ENCODE measurements at places on chromosomes 11 and 22.

GRCh38 chr11:29214833-29215232 lies 802.0 kb downstream of the KCNA4 start:
- DNase-seq: no peak

DNA sequence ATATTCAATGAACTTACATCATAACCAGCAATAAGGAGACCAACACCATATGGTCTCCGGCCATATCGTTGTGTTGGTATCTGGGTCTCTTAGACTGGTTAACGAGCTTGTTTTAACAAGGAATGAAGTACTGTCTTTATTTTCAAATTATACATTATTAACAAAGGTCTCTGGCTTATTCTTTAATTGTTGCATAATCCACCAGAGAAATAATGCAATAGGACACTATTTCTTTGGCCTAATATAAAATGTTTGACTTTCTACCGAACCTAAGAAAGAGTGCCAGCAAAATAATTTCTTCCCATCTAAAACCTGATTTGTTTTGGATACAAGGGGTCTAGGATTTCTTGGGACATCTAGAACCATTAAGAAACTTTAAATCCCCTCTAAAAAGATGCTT lies 6.4 kb downstream of the PSMA1 start:
- no peak for DNase-seq

DNA sequence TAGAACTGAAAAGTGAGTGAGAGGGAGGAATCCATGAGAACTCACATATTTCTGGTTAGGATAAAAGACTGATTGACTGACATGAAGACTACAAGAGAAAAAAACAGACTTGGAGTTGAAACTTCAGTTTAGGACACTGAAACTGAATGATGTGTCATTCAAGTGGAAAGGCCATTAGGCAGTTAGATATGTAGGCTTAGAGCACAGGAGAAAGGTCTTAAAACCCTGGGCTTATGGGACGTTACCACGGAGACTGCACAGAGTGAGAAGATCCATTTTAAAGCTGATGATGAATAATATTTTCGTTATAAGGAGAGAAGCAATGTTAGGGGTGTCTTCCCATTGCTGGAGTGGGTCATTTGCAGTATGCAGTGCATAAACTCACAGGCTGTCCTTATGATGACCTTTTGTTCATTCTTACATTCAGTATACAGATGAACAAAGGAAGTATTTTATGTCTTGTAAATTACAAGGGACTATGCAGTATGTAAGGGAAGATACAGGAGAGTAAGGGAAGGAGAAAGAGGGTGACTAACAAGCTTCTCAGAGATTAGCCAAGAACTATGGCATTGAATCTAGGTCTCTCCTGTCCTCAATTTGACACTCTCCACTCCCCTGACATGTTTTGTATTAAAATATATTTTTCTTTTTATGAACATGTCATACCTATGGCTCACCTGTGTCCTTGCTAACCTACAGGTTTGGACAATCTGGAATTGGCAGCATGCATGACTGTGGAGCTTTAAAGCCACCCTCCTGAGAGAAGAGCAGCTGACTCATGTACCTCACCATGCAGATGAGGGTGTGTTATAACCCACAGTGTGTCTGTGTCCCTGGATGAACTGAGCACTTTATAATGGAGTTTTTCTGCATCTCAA lies 63.7 kb downstream of the MAML2 start:
- peak; percentile 57 for DNase-seq

DNA sequence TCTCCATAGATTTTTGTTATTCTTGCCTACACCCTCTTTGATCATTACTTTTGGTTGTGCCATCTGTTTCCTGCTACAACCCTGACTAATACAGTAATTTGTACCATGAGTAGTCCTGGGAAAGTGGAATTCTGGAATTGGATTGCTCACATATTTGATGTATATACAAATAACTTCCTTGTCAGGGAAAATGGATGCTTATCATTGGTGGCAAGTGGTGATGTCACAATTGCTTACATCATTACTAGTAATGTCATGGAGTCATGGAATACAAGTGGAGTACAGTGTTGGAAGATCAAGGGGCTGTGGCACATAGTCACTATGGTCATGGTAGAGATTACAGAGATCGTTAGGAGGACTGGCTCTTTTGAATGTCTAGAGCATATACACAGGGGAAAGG lies 24.4 kb downstream of the AASDHPPT start:
- DNase-seq: no peak

GRCh38 chr11:110829873-110830272 lies 117.6 kb upstream of the ARHGAP20 start:
- DNase-seq: no peak

GRCh38 chr22:26956371-26956770 lies 299.0 kb downstream of the MIAT start:
- no peak for DNase-seq

GRCh38 chr22:42949159-42949558 lies 65.8 kb downstream of the PACSIN2 start:
- DNase-seq: no peak

DNA sequence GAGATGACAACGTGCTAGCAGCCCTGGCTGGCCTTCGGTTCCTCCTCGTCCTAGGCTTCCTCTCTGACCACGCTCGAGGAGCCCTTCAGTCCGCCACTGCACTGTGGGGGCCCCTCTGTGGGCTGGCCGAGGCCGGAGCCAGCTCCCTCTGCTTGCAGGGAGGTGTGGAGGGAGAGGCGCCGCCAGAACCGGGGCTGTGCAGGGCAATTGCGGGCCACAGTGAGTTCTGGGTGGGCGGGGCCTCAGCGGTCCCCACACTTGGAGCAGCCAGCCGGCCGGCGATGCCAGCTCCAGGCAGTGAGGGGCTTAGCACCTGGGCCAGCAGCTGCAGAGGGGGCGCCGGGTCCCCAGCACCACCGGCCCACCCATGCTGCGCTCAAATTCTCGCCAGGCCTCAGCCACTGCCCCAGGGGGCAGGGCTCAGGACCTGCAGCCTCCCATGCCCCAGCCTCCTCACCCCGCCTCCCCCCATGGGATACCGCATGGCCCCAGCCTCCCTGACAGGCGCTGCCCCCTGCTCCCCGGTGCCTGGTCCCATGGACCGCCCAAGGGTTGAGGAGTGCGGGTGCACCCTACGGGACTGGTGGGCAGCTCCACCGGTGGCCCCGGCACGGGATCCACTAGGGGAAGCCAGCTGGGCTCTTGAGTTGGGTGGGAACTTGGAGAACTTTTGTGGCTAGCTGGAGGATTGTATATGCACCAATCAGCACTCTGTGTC lies 399.4 kb downstream of the LUZP2 start:
- no peak for DNase-seq

GRCh38 chr22:42939941-42940653 lies 74.9 kb downstream of the PACSIN2 start:
- peak; percentile 90 for DNase-seq

GRCh38 chr11:9222654-9223053 lies 42.5 kb downstream of the DENND5A start:
- no peak for DNase-seq

DNA sequence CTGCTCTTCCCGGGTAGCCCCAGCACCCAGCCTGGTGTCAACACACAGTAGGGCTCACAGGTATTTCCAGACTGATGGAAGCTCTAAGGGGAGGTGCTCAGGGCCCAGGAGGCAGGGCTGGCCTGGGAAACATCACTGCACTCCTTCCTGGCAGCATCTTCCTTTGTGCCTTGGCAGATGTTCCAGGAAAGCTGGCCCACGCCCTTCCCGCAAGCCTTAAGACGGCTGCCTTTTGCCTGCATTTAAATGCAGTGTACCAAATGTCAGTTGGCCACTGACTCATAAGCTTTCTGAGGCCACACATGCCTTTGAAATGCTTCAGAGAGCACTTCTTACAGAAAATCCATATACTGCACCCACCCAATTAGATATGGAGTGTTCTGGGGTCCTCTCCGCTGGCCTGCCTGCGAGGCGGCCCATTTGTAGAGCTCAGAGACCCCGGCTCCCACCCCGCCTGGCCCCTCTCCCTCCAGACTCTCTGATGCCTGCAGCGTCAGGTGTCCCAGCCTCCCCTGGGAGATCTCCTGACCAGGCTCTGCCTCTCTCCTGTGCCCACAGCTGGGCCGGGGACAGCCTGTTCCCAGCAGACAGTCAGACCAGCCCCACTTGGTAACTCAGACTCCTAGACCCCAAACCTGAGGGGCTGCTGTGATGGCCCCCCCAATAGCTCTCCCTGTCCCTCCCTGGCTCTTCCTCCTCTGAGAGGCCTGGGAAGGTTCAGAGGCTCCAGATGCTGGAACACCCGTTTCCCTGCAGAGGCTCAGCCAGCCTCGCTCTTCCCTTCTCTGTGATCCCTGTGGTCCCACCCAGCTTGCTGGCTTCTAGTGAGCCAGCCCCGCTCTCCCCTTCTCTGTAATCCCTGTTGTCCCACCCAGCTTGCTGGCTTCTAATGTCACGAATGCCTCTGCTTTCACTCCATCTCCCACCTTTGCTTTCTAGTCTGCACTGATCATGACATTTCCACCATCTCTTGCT lies 47.6 kb upstream of the THY1 start:
- DNase-seq: no peak

DNA sequence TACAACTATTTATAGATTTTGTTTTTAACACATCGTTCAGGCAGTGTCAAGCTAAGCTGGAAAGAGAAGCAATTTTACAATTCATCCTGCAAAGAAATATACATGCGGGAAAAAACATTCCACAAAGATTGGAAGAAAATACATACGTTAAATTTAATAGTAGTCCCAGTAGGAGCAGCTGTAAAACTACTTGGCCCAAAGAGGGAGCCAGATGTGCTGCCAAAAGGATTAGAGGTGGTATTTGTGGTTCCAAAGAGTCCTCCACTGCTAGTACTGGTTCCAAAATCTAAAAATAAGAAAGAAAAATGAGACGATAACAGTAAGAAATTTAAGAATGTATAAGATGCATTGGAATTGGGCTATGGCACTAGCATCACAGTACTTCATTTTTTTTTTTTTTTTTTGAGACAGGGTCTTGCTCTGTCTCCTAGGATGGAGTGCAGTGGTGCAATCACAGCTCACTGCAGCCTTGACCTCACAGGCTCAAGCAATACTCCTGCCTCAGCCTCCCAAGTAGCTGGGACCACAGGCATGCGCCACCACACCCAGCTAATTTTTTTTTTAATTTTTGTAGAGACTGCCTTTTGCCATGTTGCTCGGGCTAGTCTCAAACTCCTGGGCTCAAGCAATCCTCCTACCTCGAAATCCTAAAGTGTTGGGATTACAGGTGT lies 21.5 kb downstream of the NUP98 start:
- DNase-seq: no peak

GRCh38 chr22:29690476-29690875 lies 29.3 kb upstream of the CABP7 start:
- no peak for DNase-seq

- DNase-seq: no peak
These were observed 17.6 kb upstream of the MOB2 start for GRCh38 chr11:1504138-1504537.

GRCh38 chr11:35330931-35331330 lies 88.4 kb downstream of the SLC1A2 start:
- no peak for DNase-seq

GRCh38 chr22:47115518-47115890 lies 353.1 kb downstream of the TBC1D22A start:
- DNase-seq: no peak

DNA sequence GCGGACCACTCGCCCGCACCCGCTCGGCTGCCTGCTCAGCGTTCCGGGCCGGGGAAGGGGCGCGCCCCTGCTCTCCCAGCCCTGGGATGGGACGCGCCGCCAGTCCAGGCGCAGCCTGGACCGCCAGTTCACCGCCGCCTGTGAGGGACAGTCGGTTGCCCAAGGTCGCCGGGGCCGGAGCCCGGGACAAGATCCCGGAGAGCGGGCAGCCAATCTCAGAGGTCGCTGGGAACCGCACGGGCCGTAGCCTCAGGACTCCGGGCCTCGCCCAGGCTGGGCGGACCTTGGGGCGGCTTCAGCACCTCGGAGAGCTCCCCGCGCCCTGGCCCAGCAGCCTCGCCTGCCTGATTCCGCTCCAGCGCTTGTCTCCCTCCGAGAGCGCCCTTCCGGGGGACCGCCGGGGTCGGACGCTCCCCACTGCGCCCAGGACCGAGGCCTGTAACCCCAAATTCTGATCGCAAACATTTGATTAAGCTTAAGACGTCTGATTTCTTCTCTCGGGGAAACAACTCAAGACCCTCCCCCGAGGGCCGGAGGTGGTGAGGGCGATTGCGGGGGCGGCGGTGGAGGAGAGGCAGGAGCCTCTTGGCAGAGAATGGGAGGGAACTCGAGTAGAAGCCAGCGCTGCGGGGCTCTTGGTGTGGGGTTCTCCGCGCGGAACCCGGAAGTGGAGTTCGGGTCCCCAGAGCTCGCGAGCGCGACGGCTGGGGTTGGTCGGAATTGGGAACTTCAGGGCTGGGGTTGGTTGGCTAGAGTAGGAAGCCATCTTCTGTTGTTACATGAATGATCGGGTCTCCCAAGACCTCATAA lies 1.1 kb upstream of the CHRM4 start:
- DNase-seq: peak; percentile 87

GRCh38 chr22:31983911-31984656 lies 39.7 kb downstream of the YWHAH start:
- no peak for DNase-seq

DNA sequence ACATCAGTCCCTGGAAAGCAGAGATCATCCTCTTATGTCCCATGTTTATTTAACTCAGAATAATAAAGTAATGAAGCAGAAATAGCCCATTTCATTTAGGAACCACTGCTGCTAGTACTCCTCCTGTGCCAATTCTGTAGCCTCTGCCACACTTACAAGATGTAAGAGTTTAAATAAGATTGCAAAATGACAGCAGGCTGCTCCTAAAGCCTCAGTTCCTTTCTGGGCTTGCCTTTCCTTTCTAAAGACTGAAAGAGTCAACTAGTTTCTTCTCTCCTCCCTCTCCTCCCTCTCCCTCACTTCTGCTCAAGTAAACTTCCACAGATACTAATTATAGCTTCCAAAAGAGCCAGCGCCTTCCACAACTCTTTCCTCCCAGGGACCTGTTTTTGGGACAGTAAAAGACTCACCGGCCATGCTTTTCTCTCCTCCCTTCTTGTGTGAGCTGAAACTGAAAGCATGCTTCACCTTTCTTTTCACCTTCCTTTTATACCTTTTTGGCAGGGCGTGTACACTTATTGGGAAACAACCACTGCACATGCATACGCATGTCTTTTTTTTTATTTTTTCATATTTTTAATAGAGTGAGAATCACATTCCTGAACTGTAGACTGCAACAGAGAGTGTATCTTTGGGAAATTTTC lies 26.1 kb upstream of the CARD16 start:
- DNase-seq: no peak

DNA sequence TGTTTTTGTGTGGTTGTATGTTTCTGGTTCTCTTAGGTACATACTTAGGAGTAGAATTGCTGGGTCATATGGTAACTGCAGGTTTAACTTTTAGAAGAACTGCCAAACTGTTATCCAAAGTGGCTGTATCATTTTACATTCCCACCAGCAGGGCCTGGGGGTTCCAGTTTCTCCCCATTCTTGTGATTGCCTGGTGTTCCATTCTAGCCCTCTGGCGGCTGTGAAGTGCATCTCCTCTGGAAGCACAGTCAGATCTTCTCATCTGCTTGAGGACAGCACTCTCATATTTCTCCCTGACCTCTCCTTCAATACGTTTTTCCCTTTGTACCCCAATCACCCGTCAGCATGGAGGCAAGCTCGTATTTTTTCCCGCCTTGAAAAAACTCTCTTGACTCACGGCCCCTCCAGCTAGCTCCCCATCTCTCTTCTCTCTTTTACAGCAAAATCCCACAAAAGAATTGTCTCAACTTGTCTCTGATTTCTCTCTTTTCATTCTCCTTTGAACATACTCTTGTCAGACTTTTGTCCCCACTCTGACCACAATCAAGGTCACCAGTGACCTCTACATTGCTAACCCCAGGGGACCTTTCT lies 56.8 kb upstream of the THY1 start:
- no peak for DNase-seq
